ENCODE measurements at places on chromosomes 4 and X.

DNA sequence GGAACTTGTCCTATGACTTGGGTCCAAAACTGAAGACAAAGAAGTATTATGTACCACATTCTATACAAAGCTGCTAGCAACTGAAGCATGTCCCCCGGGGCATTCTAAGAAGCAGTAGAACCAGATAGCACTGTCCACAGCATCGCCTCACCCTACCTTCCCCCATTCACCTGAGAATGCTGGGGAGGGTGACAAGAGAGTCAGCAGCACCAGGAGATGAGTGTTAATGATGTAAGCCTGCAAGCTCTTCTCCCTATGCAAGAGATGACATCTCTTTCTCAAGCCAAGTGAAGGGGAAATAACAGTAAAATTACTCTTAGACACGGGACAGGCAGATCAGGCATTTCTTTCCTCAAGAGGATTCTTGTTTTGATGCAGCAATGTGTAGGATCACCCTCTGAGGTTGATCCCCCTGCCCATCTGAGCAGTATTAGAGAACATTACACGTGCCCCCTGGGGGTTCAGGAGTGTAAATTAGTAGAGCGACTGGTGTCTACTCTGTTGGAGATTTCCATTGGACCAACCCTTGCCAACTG is 13.9 kb upstream of the TLR1 start:
- DNase-seq: no peak

DNA sequence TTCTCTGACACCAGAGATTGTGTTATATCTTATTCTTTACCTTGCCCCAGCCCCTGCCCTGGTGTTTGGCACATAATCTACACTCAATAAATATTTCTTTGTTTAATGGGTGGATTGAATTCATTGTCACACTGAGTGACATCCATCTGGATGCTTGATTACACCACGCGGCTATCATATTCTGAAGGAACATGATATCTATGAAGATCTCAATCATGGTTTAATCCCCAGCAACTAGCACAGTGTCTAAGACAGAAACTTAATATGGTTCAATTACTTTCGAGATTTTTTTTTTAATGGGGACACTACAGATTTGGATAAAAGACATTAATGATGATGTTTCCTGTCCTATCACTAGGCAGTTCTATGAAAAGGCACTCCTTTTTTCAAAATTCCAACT is 246.3 kb downstream of the PALLD start:
- no peak for DNase-seq

DNA sequence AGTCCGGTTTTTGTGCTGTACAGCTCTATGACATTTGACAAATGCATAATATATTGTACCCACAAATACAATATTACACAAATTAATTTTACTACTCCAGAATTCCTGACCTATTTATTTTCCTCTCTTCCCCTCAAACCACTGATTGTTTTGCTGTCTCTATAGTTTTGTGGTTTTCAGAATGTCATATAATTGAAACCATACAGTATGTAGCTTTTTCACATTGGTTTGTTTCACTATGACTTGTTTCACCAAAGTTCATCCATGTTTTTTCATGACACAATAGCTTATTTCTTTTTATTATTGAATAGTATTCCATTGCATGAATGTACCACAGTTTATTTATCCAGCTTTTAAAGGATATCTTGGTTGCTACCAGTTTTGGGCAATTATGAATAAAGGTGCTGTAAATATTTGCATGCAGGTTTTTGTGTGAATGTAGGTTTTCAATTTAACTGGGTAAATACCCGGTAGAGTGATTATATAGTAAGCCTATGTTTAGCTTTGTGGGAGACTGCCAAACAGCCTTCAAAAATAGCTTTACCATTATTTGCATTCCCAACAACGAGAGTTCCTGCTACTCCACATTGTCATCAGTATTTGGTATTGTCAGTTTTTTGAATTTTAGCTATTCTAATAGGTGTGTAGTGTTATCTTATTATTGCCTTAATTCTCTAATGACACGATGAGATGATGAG is 25.9 kb downstream of the RNF175 start:
- no peak for DNase-seq

DNA sequence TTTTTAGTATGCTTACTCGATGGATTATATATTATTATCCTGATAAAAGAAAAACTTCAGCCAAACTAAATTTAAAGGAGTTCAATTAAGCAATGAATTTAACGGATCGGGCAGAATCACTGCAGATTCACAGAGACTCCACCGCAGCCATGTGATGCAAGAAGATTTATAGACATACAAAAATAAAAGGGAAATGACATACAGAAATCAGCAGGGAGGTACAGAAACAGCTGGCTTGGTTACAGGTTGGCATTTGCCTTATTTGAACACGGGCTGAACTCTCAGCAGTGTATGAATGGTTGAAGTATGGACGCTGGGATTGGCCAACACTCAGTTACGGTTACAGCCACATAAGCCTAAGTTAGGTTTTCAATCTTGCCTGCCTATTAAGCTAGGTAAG is 35.4 kb upstream of the DHRSX start:
- DNase-seq: no peak

GRCh38 chrX:3518870-3519269 is 172.4 kb upstream of the MXRA5 start:
- DNase-seq: no peak

DNA sequence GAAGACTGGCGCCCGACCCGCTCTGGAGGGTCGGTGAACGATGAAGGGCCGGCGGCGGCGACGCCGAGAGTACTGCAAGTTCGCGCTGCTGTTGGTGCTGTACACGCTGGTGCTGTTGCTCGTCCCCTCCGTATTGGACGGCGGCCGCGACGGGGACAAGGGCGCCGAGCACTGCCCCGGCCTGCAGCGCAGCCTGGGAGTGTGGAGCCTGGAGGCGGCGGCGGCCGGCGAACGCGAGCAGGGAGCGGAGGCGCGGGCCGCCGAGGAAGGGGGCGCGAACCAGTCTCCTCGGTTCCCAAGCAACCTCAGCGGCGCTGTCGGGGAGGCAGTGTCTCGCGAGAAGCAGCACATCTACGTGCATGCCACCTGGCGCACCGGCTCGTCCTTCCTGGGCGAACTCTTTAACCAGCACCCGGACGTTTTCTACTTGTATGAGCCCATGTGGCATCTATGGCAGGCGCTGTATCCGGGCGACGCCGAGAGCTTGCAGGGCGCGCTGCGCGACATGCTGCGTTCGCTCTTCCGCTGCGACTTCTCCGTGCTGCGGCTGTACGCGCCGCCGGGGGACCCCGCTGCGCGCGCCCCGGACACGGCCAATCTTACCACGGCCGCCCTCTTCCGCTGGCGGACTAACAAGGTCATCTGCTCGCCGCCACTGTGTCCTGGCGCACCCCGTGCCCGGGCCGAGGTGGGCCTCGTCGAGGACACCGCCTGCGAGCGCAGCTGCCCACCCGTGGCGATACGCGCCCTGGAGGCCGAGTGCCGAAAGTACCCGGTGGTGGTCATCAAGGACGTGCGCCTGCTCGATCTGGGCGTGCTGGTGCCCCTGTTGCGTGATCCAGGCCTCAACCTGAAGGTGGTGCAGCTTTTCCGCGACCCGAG is 568 bp downstream of the CHST7 start:
- DNase-seq: peak; percentile 56

DNA sequence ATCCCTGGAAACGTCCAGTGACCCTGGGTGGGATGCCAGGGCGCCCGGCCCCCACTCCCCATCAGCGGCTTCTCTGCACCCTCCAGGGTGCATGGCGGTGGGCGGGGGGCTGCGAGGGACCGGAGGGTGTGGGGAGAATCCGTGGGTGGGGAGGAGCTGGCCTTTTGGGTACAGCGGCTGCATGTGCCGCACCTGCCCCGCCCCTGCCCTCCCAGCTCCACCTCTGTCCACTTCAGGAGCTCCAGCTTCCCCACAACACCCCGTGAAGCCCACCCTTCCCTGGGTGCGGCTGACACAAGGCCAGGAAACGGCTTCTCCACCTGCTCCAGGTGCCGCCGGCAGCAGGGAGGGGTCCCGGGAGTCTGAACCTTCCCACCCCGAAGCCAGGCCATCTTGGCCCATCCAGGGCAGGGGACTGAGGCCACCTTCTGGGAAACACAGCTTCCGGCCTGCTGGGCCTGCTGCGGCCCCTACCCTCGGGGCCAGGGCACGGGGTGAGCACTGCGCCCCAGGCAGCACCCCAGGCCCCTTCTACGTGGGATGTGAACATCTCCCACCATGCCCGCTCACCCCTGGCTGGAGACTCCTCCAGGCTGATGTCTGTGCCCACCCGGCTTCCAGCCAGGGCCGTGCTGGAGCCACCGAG is 34.6 kb downstream of the CPLX1 start:
- DNase-seq: no peak

GRCh38 chrX:26788402-26788998 is 572.5 kb downstream of the MAGEB5 start:
- no peak for DNase-seq

DNA sequence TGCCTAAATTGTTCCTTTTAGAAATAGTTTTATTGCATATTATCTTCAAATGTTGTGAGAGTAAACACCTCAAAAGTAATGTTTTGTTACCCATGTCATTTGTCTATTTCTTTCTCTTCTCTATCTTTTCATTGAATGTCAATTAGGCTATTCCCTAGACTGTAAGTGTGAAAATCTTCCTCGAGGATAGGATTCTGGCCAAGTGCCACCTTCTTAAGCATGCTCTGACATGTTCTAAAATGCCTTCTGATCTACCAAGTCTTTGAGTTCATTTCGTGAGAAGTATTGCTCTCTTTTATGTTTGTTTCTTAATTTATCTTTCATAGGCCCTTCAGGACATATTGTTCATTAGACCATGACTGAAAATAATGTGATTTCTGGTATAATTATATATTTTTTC is 44.1 kb upstream of the TLL1 start:
- no peak for DNase-seq

DNA sequence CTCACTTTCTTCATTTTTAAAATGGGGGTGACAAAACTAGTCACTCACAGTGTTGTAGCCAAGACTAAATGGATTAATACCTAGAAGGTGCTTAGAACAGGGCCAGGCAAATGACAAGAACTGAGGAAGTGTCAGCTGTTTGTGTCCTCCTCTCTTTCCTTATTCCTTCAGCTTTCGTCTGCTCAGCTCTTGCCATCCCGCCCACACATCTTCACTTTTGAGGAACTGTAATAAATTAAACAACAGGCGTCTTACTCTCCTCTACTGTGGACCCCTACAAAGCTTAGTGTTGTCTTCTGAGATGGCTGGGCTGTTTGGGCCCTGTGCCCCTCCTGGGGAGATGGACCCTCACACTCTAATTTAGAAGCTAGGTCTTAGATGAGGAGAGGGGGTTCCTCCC is 2.7 kb downstream of the HPSE start:
- DNase-seq: no peak

DNA sequence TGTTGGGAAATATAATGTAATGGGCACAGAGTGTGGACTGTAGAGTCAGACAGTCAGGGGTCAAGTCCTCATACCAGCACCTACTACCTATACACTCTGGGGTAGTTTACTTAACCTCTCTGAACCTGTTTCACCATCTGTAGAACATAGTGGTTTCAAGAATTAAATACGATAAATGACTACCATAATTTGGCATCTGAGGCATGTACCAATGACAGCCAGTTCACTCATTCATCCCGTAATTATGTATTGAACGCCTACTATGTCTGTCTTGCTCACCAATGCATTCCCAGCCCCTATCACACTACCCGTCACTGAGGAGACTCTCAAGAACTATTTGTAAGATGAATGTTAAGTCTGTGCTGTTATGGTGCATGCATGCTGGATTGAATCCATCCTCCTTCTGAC is 2.0 kb upstream of the FGB start:
- no peak for DNase-seq

DNA sequence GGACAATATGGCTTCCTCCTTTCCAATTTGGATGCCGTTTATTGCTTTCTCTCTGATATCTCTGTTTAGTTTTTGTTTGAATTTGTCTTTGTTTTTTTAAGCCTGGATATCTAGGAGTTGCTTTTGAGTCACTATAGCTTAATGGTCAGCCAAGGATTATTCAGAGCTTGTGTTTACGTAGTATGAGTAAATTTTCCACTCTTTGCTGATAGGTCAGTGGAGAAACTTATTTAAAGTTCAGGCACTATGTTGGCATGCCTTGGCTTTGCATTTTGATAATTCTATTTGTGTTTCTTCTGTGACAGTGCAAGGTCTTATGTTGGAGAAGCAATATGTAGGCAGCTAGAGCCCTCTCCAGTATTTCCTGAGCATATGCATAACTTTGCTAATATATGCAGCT is 315.2 kb downstream of the GRID2 start:
- DNase-seq: no peak

- no peak for DNase-seq
These were observed 116.1 kb downstream of the GPC3 start for GRCh38 chrX:133869270-133869669.

DNA sequence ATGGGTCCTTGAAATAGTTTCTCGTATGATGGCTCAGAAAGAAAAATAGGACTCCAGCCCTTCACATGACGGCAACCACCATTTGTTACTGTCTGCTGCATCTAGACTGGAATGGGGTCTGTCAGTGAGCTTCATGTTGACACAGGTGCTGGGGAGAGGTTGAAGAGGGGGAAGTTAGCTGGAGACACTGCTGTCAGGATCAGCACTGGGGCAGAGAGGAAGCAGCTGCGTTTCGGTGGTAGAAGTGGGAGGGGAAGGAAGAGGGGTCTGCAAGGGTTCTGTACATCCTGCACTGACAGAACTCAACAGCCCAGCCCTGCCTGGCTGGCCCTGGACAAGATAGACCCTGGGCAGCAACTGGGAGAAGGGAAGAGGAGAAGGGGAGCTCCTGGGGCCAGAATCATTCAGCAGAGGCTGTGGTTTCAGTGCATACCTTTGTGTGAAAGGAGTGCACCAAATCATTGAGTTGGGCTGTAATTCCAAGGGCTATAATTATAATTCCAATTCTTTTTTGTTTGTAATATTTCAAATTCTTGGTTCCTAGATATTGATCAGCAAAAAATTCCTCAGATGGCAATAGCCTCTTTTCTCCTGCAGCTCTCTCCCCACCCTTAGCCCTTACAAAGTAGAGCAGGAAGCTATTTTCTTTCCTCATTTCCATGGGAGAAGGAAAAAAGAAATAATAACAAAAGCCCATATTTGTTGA is 119.4 kb upstream of the C1GALT1C1 start:
- no peak for DNase-seq

DNA sequence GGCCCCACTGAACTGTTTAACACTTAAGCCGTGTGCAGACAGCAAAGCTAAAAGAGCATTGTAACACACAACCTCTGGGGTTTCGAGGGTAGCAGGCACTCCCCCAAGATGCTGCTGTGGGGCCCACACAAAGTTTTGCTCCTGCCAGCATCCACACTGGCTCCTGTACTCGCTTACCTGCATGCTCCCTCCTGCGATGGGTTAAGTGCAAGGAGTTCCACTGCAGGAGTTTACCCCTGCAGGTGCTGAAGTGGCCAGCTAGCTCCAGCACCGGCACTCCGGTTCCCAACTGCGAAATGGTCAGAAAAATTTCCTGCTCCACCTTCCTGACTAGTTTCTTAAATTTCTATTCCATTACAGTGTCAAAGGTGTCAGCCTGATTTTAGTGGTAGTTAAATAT is 443.5 kb downstream of the PCDH10 start:
- no peak for DNase-seq

Measured in activated CD4-positive, alpha-beta T cell treated with anti-CD3 and anti-CD28 coated beads, Interleukin-2, amount 50 U/mL, for 48 hours (primary cell).